Liver (tissue), 10 donors: ENCODE measurements at places on chromosomes 2 and 18.

DNA sequence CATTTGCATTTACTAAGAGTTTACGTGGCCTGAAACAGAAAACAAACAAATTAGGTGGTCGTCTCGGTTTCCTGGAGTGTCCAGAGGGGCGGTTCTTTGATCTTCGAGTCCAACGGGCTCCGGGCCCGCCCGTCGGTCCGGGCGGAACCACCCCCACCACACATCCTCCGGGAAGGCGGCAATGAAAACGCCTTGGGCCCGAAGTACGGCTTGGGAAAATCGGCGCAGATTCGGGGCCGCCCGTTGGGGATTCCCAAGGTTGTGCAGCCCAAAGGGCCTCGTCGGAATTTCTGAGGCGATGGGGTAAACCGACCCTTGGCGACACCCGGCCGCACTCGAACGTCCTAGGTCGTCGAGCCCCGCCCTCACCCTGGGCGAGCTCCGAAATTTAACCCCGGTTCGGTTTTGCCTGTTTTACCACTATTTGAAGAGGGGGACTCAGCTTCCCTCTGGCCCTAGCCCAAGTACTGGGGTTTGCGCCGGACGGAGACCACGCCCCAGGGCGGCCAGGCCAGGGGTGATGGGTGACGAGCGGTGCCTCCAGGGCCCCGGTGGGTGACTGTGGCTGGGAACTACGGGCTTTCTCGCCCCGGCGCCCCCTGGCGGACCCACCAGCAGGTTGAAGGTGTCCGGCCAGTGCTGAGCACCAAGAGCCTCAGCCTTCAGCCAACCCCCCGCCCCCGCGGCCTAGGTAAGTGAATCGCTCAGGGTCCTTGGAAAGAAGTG, 1.9 kb upstream of the CFAP53 start:
- DNase-seq = peak; percentile 89

GRCh38 chr18:79069717-79070151, 540 bp downstream of the ATP9B start:
- no peak for DNase-seq

DNA sequence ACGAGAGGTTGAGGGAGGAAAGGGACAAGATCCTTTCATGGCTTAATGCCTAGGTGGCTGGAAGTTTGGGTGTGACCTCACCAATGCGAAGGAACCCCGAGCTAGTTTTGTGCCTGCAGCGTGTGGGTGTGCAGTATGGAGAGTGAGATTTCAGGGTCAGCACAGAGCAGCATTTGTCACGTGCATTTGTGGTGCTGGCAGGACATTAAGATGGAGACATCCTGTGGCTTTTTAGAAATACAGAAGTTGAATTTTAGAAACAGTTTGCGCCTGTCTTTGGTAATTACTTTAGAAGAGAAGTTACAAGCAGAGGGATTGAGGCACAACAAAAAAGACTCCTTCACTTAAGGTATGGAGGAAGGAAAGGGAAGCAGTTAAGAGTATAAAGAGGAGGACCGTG, 258.2 kb upstream of the THUMPD2 start:
- no peak for DNase-seq

GRCh38 chr2:6885551-6885950, 8.0 kb downstream of the RSAD2 start:
- no peak for DNase-seq

- DNase-seq = no peak
These were observed 26.6 kb upstream of the STEAP3 start for GRCh38 chr2:119197126-119197405.

GRCh38 chr2:80531319-80531718, 226.8 kb upstream of the LRRTM1 start:
- DNase-seq = no peak

- no peak for DNase-seq
These were observed 306.0 kb upstream of the TCF4 start for GRCh38 chr18:55893948-55894347.

DNA sequence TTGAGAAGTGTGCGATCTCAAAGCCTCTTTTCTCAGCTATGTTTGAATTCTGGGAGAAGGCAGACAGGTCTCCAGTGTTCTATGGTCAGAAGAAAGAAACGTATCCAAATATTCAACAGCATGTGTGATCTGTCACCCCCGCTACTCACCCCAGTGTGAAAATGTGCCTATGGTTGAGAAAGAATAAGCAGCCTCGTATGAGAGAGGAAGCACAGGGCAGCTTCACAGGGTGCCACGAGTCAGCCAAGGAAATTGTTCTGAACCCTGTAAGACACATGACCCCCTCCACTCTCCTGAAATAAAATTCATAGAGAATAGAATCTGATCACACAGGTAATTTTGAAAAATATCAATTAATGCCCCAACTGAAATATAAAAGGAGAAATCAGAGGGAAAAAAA, 8.0 kb upstream of the SF3B1 start:
- no peak for DNase-seq

GRCh38 chr2:36698993-36699392, 2.5 kb downstream of the VIT start:
- DNase-seq = no peak

DNA sequence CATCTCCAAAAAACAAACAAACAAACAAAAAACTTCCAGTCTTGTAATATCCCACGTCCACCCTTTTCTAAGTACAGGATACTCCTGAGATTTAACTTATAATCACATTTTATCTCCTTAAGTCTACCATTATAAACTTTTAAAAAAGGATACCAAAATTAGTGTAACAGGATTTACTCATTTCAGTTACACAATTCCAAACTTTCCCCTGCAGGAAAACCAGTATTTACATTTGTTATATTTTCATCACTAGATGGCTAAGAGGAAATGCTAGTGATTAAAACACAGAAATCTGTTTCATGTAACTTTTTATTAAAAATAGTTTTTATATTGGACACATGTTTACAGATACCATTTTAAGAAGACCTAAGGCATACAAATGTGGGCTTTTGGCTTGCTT, 27.5 kb downstream of the CFAP36 start:
- DNase-seq = no peak

- DNase-seq = no peak
These were observed 319.7 kb downstream of the LPIN1 start for GRCh38 chr2:12066116-12066515.

DNA sequence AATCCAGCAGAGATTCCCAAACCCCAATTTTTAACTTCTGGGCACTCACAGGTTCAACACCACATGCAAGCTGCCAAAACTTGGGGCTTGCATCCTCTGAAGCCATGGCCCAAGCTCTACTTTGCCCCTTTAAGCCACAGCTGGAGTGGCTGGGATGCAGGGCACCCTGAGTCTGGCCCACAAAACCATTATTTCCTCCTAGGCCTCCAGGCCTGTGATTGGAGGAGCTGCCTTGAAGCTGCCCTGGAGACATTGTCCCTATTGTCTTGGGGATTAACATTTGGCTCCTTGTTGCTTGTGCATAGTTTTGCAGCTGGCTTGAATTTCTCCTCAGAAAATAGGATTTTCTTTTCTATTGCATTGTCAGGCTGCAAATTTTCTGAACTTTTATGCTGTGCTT, 109.8 kb upstream of the RPRM start:
- DNase-seq = no peak

DNA sequence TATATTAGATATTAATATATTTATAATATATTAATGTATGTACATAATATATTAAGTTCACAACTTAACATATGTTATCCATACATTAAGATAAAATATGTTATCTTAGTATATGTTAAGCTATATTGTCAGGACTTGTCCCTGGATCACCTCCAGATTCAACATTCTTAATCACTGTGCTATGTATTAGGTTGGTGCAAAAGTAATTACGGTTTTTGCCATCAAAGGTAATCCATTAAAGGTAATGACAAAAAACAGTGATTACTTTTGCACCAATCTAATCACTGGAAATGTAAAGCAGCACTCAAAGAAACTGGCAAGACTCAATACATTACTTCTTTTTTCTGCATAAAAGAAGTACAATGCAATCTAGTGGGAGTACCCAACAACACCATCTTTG, 1099.0 kb upstream of the SLC39A10 start:
- DNase-seq = no peak

DNA sequence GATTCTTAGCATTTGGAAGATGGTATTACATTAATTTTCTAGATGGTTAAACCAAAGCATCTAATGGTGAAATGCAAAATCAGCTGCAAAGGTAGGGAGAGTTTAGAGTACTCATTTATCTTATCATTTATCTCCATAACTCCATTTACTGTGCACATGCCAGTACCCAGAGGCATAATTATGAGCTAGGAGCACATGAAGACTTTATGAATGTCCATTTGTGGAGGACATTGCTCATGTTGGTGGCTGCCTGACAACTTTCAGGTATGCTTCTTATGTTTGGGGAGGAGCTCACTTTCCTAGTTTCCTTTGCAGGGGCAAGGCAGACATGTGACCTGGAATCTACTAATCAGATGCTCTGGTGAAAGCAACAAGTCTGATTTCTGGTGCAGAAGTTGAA, 134.0 kb downstream of the NRP2 start:
- no peak for DNase-seq

DNA sequence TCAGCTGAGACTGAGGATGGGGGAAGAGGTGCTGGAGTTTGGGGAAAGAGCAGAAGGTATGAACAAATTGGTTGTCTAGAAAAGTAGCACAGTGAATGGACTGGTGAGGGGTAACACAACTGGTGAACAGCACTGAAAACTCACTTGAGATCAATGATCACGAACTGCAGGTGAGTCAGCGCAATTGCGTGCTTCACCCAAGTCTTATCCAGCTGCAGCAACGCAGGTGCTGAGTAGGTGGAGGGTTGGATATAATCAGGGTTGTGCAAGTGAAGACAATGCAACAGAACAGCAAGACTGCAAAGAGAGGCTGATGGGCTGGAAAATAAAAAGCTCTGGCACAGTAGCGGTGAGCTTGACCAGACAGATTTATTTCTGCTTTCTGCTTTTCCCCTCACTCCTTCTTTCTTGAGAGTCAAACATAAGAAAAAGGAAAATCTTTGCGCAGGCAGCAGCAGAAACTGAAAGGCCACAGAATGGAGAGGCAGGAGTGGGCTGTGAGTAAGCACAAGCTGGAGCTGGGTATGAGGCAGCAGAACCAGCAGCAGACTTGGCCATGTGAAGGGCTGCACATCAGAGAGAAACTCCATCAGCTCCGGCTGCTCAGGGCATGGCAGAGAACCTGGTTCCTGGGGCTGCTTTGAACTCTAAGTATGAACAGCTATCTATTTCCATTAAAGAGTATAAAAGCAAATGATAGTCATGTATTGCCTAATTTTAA, 99.4 kb upstream of the ARL5A start:
- no peak for DNase-seq

GRCh38 chr2:182891611-182892010, 25.2 kb upstream of the FRZB start:
- DNase-seq = no peak

GRCh38 chr2:108637304-108637669, 82.0 kb upstream of the RANBP2 start:
- DNase-seq = no peak

- no peak for DNase-seq
These were observed 401.6 kb downstream of the XIRP2 start for GRCh38 chr2:167289651-167290410.

DNA sequence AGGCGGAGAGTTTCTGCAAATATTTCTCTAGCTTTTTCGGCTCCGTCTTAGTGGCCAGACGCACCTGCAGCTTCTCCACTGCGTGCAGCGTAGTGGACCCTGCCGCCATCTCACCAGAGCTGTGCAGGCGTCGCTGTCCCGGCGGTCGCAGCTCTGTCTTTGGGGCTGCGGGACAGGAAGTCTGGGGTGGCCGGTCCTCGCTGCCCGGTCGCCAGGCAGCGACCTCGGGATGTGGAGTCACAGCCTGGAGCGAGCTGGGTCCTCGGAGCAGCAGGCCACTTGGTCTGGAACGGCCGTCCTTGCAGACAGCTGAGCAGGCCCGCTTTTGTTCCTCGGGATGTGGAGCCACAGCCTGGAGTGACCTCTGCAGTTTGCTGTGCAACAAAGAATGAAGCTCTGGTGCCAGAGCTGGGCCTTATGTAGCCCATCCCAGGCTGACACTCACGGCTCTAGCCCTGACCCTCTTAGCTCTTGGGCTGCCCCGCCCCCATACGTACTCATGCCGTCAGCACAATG, at the start of gene ELOA2:
Gene ELOA2, minus strand, starts transcription at position 466 of the 516 bp plus-strand sequence. Its CDS starts 357 bp downstream, at position 109.
- DNase-seq = no peak

- no peak for DNase-seq
These were observed 39.5 kb upstream of the CREG2 start for GRCh38 chr2:101426822-101427221.

DNA sequence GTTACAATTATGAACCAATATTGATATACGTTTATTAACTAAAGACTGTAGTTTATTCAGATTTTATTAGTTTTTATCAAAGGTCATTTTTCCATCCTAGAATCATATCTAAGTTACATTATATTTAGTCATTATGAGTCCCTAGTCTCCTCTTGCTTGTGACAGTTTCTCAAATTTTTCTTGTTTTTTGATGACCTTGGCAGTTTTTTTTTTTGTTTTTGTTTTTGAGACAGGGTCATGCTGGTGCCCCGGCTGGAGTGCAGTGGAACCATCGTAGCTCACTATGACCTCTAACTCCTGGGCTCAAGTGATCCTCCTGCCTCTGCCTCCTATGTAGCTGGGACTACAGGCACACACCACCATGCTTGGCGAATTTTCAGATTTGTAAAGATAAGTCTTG, 18.3 kb upstream of the SLC39A10 start:
- DNase-seq = no peak

DNA sequence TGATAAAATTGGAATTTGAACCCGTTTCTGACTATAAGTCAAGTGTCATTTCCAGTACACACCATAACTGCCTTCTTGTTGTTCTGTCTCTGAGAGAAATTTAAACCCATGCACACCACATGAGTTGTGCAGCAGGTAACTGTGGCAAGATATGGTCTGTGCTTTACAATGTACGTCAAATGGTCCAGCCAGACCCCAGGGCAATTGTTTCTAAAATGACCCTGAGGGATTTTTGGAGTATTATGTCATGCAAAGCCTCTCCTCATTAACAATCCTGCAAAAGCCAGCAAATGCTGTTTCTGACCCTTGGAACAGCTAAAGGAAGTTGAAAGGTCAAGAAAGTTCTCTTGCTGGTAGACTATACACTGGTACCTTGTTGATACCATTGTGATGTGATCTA, 47.7 kb upstream of the WIPF1 start:
- no peak for DNase-seq

GRCh38 chr2:21640046-21640445, 516.3 kb downstream of the TDRD15 start:
- DNase-seq = no peak

GRCh38 chr2:202831242-202832220, 40.0 kb downstream of the ICA1L start:
- peak; percentile 42 for DNase-seq

- no peak for DNase-seq
These were observed 22.0 kb downstream of the IL1RL2 start for GRCh38 chr2:102208774-102209173.

DNA sequence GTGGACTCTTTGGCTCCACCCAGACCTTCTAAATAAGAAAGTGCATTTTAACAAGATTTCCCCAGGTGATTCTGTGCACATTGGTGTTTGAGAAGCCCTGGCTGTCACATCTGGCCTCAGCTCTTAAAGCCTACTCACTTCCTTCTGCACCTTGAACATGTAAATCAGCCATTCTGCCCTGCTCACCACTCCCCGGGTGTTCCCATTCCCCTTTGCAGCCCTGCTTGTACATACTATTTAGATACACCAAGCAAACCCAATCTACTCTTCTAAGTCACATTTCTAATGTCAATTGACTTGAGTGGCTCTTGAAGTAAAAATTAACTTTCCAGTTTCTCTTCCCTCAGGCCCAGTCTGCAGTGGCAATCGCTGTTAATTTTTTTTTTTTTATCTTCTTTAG, 13.1 kb upstream of the SCN1A start:
- DNase-seq = no peak
